Skin of body (tissue), 3 donors: ENCODE measurements at places on chromosomes 3 and 15. TPM values are rescaled to one million over a fixed set of nuclear protein-coding genes. Genes with fewer than 3 reads are reported as not detected.

COX17 gene
- total RNA-seq = 20.2 TPM

STXBP5L gene
- total RNA-seq = not detected

GOLGA8R gene
- 8.3 TPM for total RNA-seq

CHST14 gene
- total RNA-seq = 5.5 TPM

HRG gene
- not detected for total RNA-seq

GOLGA6D gene
- total RNA-seq = 0.30 TPM

FOXB1 gene
- not detected for total RNA-seq

CHRD gene
- total RNA-seq = 31.3 TPM

C3orf20 gene
- not detected for total RNA-seq

SI gene
- total RNA-seq = not detected

STRIT1 gene
- total RNA-seq = 2.5 TPM

CATSPER2 gene
- 1.8 TPM for total RNA-seq

GPR171 gene
- total RNA-seq = 0.39 TPM

PLA2G4E gene
- total RNA-seq = 33.8 TPM

ERC2 gene
- 2.5 TPM for total RNA-seq

PRTG gene
- total RNA-seq = 1.5 TPM

C15orf39 gene
- 5.9 TPM for total RNA-seq

SAXO2 gene
- total RNA-seq = 1.3 TPM

CHDH gene
- 0.99 TPM for total RNA-seq

PLOD2 gene
- total RNA-seq = 24.2 TPM

ARPC4 gene
- 77.7 TPM for total RNA-seq

CAMK2N2 gene
- not detected for total RNA-seq

TRH gene
- total RNA-seq = not detected
